Stimulated activated CD4-positive, alpha-beta T cell treated with anti-CD3 and anti-CD28 coated beads, Interleukin-15, amount 100 ng/mL, for 48 hours (primary cell): ENCODE measurements at places on chromosomes 3 and 15.

GRCh38 chr15:42908538-42908937 lies 12.0 kb downstream of the TTBK2 start:
- DNase-seq = no peak

DNA sequence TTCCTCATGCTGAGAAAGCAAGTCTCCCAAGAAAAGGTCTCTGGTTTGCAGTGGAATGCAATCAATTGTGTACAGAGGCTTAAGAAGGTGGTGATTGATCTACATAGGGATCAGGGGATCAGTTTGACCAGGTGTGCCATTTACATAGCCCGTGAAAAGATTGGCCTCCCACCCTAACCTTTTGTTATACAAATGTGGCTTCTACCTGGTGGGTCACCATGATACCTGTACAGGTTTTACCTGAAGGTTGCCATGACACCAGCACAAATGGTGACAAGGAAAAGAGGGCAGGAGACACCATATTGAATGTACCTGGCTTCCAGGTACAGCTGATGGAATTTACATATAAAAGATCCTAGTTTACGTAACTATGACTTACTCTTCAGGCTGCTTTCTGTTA lies 25.5 kb upstream of the TEX55 start:
- DNase-seq = no peak

- no peak for DNase-seq
Measured at GRCh38 chr15:100687582-100688141, 85.3 kb downstream of the ASB7 start.

GRCh38 chr3:61632568-61633175 lies 71.3 kb downstream of the PTPRG start:
- DNase-seq = no peak

GRCh38 chr15:48177383-48177765 lies 721 bp downstream of the MYEF2 start:
- DNase-seq = no peak

- no peak for DNase-seq
Measured at GRCh38 chr3:32399030-32399620, 7.5 kb downstream of the CMTM7 start.

DNA sequence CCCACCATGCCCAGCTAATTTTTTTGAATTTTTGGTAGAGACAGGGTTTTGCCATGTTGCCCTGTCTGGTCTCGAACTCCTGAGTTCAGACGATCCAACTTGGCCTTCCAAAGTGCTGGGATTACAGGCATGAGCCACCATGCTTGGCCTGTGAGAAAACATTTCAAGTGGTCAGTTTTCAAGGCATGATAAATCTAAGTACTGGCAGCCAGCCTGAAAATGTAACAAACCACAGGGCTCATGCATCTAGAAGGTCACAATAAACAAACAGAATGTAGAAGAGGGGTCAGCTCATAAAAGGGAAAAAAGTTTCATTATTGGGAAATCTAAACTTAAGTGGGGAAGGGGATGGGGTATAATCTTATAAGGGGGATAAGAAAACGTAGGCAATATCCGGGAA lies 39.9 kb downstream of the PPCDC start:
- no peak for DNase-seq

GRCh38 chr3:122784436-122784835 lies 9.2 kb downstream of the HSPBAP1 start:
- no peak for DNase-seq

DNA sequence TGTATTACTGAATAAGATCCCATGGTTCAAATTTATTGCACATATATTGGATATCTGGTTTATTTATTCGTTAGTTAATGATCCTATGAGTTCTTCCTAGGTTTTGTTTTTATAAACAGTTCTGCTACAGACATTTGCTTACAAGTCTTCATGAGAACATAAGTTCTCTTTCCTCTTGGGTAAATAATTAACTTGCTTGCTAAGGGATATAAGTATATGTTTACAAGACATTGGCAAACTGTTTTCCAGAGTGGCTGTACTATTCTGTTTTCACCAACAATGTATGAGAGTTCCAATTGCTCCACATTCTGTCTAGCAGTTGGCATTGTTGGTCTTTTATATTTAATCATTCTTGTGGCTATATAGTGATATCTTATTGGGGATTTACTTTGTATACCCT lies 341.8 kb upstream of the GBE1 start:
- DNase-seq = no peak

GRCh38 chr3:33795131-33795530 lies 3.3 kb upstream of the PDCD6IP start:
- no peak for DNase-seq

DNA sequence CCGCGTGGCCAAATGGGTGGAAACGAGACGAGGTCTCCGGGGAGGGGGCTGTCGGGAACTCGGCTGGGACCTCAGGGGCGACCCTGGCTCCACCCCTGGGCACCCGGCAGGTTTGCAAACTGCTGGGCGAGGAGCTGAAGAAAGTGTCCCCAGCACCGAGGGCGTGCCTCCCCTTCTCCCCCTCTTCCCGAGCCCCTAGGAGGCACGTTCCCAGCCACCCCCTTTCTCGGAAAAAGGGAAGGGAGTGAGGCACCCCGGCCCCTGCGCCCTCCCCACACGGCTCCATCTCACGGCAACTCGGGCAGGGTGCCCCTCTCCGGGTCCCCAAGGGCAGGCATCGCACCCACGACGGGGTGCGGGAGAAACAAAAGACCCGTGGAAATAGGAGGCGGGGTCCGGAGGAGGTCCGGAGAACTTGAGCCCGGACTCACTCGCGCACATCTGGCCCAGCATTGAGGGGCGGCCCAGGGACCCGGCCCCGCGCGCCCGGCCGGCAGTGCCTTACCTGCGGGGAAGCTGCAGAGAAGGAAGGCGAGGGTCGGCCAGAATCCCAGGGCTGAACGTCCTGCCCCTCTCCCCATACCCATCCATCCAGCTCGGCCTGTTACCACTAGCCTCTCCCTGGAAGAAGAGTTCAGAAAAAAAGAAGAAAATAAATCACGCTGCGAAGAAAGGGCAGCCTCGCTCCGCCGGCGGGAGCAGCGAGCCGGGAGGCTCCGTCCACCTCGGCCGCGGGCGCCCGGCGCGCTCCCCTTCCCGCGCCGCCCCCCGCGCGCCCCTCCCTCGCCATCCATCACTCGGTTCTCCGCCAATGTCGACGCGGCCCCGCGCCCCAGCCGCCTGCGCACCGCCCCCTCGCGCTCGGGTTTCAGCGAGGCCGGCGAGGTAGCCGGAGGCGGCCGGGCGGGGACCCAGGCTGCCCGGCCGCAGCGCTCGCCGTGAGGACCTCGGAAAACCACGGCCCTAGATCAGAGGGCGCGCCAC lies 16.3 kb downstream of the RGMA start:
- DNase-seq = no peak

- DNase-seq = no peak
Measured at GRCh38 chr15:44035781-44036699, 159.0 kb downstream of the FRMD5 start.

- no peak for DNase-seq
Measured at GRCh38 chr3:120555657-120556509, 40.3 kb upstream of the NDUFB4 start.

DNA sequence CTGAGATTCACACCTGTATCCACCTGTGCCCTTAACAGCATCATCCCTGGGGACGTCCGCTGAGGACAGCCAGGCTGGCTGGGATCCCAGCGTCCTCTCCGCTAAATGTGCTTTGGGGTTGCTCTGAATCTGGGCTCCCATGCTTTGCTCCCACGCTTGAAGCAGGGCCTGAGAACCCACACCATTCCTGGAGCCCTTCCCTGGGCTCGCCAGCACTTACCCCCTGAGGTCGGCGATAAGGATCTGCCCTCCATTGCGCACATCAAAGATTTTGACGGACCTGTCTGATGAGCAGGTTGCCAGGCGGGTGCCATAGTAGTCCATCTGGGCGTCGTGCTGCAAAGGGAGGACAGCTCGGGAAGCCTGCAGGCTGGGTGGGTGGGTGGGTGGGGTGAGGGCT lies 5.8 kb downstream of the SEC13 start:
- DNase-seq = no peak

GRCh38 chr3:113269661-113270060 lies 58.3 kb downstream of the BOC start:
- no peak for DNase-seq

GRCh38 chr3:135106445-135106844 lies 311.4 kb downstream of the EPHB1 start:
- no peak for DNase-seq

- no peak for DNase-seq
Measured at GRCh38 chr15:25803541-25803940, 59.6 kb downstream of the ATP10A start.

DNA sequence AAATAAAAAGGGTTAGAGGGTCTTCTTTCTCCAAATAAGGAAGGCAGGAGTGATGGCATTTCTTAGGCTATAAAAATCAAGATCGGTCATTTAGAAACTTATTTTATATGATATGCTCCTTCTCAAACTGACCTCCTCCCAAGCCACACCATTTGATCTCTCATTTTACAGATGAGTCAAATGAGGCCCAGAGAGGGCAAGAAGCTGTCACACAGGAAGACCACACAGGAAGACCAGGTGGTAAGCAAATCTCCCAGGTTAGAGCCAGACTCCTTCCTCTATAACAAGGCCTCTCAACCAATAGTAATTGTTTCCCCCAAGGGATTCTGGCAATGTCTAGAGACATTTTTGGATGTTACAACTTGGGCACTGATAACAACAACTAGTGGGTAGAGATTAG lies 13.8 kb downstream of the TLE3 start:
- no peak for DNase-seq

GRCh38 chr3:182755308-182755707 lies 38.0 kb upstream of the ATP11B start:
- DNase-seq = no peak

- no peak for DNase-seq
Measured at GRCh38 chr15:80669663-80670273, 25.3 kb upstream of the ABHD17C start.

- DNase-seq = no peak
Measured at GRCh38 chr3:40645883-40646282, 121.1 kb downstream of the ZNF621 start.

GRCh38 chr3:186875708-186876107 lies 33.2 kb downstream of the ADIPOQ start:
- DNase-seq = no peak

DNA sequence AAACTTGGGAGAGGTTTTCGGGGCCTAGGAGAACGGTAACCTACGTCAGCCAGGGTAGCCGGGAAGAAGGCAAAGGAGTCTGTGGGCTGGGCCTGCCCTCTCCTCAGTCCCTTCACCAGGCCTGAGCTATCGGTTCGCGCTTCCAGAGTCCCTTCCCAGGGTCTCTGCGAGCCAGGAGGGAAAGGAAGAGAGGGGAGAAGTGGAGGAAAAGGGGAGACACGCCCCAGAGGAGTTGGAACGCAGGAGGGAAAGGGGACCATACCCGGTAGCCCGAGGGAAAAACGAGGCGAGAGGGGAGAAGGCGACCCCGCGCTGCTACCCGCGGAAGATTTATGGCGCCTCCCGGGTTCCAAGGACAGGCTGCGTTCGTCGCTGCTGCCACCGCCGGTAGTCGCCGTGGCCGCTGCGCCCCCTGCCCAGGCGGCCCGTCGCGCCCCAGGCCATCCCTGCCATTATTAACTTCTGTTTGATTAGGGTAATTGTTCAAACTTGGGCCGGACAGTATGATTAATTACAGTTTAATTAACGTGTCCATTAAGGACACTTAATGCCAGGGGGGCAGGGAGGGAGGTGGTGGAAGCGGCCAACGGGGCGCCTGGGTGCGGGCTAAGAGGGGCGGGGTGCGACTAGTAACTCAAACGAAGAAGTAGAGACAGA lies 3.4 kb upstream of the SKOR1 start:
- DNase-seq = no peak

- no peak for DNase-seq
Measured at GRCh38 chr3:105323274-105323599, 43.5 kb upstream of the ALCAM start.

- no peak for DNase-seq
Measured at GRCh38 chr3:87090631-87091030, 99.7 kb upstream of the VGLL3 start.

DNA sequence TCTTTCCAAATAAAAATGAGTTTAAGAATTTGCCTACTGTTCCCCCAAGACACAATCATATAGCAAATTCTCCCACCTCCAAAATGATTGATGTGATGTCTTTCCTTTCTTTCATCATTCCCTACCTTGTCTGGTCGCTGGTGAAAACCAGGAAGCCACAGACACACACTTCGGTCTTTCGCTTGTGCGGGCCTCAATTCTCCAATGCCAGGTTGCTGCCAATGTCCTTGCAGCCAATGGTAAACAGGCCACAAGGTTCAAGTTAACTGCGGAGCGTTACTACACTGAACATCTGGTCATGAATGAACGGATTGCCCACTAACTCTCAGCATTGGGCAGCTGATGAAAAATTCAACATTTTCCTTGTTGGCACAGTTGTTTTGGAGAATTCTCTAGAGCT lies 192.2 kb downstream of the FOXP1 start:
- DNase-seq = no peak

GRCh38 chr3:69998759-69999139 lies 784 bp upstream of the SAMMSON start:
- no peak for DNase-seq

- DNase-seq = no peak
Measured at GRCh38 chr3:197025736-197026480, 3.7 kb downstream of the MELTF start.

DNA sequence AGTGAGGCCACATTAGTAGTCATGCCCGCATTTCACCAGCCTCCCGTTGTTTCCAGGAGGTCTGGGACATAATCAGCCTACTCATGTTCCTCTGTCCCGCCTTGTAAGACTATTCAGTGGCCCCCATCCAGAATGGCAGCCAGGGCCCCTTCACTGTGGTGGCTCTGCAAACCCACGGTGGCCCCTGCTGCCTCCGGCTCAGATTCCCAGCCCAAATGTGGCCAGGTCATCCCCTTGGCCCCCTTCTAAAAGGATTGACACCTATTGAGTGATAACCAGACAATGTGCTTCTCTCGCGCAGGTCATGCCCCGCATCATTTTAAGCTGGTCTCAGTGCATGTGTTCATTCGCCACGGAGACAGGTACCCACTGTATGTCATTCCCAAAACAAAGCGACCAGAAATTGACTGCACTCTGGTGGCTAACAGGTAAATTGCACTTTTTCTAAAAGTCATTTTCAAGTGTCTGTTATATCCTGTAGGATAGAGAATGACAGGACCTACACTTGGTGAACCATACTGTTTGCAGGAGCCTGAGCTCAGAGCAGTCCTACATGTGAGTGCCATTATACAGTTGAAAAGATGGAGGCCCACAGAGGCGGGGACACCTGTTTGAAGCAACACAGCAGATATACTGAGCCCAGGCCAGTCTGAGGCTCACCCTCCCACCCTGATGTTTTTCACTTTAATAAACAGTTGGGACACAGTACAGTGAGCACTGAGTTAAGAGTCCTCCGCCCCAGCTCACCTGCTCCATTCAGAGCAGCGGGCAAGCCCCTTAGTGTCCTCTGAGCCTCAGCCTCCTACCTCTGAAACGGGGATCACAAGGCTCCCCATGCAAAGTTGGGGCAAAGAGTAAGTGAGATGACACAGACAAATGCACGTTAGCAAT lies 47.7 kb downstream of the PXYLP1 start:
- no peak for DNase-seq

GRCh38 chr3:123331006-123331405 lies 117.9 kb downstream of the ADCY5 start:
- DNase-seq = no peak

- DNase-seq = peak; percentile 18
Measured at GRCh38 chr15:70196372-70197316, 98.9 kb upstream of the TLE3 start.
